ENCODE measurements at places on chromosomes 1 and 21.
A peak's percentile ranks its signal among the peaks of the same experiment; 100 is the strongest.

GRCh38 chr1:117209094-117209493 is 1.6 kb downstream of the VTCN1 start:
- DNase-seq = no peak

GRCh38 chr1:168719306-168720111 is 9.5 kb downstream of the DPT start:
- no peak for DNase-seq

- DNase-seq = no peak
These were observed 16.1 kb upstream of the RBBP5 start for GRCh38 chr1:205137901-205138300.

- no peak for DNase-seq
These were observed 9.7 kb downstream of the ZMPSTE24 start for GRCh38 chr1:40267767-40268187.

DNA sequence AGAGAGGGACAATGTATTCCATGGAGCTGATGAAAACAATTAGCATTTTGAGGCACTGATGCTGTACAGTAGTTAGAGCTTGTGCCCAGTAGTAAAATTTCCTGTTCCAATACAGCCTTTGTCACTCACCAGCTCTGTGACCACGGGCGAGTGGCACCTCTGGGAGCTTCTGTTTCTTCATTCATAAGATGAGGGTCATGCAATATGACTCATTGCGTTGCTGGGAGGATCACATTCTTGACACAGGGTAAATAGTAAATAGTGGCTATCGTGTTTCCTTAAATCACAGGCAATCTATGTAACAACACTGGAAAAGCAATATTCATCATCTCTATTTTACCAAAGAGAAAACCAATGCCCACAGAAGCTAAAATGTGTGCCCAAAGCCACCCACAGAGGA is 4.5 kb upstream of the LRRC52 start:
- DNase-seq = no peak

- DNase-seq = no peak
These were observed 118.7 kb downstream of the GLIS1 start for GRCh38 chr1:53620061-53620855.

GRCh38 chr1:30773722-30774358 is 16.3 kb upstream of the LAPTM5 start:
- DNase-seq = no peak

GRCh38 chr21:32534113-32534512 is 51.2 kb downstream of the TCP10L start:
- no peak for DNase-seq

DNA sequence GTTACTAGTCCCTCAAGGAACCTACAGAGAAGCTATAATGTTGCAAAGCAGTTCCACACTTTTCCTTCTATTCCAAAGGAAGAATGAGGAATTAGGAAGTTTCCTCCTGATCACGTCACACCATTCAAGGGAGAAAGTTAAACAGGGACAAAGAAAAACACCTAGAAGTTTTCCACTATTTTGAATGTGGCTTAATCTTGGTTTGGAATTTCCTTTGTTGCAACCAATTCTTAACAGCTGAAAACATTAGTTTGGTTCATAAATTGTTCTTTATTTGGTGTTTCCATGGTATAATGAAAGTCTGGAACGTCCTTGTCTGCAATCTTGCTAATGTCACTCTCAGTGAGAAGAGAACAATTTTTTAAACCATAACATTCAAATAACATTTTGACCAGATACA is 8.4 kb downstream of the MNDA start:
- DNase-seq = no peak

GRCh38 chr21:42061195-42061985 is 9.7 kb upstream of the UMODL1 start:
- DNase-seq = peak; percentile 43

DNA sequence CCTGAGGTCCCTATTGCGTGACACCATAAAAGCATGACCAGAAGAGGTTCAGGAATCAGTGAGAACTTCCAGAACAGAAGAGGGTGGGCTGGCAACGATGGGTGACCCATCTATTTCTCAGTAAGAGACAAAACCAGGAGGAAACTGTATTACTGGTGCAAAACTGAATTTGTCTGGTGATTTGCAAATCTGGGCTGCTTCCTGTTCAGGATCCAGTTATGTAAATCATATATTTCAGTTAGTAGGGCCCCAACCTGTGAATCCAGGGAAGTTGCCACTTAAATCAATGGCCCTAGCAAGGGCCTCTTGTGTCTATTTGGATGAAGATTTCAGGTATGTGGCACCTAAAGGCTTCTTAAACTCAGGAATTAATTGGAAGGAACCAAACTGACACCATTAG is 23.1 kb upstream of the SMAP2 start:
- no peak for DNase-seq

GRCh38 chr1:241323514-241324195 is 33.4 kb downstream of the RGS7 start:
- no peak for DNase-seq

DNA sequence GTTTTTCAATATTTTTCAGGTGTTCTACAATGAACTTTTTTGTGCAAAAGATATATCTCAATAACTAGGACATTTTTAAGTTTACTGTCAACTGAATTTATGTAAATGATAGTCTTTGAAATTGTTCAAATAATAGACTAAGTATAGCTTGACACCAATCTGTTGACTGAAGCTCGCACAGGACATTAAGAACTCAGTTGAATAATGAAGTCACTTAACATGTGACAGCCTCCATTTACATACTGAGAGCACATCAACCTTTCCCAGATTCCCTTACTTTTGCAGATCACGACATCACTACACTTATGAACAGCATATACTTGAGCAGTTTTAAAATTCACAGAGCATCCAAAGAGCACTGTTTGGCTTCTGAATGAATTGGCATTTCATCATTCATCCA is 268.2 kb downstream of the LRRC7 start:
- DNase-seq = no peak

DNA sequence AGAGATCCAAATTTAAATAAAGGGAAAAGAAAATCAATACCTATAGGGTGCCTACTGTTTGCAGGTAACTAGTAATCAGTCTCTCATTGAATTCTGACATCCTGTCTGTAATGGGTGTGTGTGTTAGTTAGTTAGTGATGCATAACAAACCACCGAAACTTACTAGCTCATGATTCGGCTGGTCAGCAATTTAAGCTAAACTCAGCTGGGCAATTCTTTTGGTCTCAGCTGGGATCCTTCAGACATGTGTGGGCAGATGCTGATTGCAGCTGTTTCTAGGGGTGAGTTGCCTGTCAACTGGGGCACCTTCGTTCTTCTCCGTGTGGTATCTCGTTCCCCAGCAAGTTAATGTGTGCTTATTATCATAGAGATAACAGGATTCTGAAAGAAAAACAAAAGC is 40.2 kb upstream of the ZNF124 start:
- DNase-seq = no peak

DNA sequence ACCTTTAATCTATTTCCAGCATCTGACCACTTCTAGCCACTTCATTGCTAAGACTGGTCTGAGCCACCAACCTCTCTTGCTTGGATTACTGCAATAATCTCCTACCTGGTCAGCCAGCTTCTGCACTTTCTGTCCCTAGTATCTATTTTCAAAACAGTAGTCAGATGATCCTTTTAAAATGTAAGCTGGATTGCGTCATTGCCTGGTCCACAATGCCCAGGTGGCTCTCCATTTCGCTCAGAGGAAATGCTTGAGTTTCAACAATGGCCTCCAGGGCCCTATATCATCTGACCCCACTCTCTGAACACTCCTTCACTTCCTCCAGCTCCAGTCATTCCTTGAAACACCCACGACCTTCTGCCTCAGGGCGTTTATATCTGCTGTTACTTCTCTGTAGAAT is 2.3 kb downstream of the FYB2 start:
- DNase-seq = no peak

DNA sequence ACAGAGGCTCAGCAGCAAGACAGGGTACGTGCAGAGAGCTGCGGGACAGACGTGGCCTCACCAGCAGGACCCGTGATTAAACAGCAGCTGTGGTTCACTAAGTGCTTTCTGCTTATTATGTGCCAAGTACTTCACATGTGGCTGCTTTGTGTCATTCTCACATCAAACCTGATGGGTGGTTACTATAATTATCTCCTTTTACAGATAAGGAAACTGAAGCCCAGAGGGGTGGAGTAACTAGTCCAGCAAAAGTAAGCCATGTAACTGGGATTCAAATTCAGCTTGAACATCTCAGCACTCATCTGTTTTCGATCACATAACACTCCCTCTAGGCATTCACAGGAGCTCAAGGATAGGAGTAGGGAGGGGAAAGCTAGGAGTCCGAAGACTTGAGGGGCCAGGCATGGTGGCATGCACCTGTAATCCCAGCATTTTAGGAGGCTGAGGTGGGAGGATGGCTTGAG is 50.8 kb upstream of the CLIC4 start:
- DNase-seq = peak; percentile 36

GRCh38 chr1:226952118-226952441 is 12.0 kb downstream of the COQ8A start:
- no peak for DNase-seq

DNA sequence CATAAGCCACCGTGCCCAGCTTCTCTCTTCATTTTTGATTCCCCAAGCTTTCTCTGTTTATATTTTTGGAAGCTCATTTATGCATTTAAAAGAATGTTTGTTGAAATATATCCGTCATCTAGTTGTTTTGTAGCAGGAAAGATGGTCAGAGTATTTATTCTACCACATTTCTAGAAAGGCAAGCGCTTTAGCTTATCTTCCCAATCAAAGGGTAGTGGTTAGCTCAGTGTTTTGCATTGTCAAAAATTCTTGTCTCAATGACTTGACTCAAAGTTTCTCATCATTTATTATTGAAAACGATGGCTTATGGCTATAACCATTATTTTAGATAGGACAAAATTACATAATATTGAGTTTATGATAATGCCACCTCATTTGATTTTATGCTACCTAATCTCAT is 116.1 kb upstream of the ZP4 start:
- no peak for DNase-seq

GRCh38 chr1:175319912-175320230 is 127.3 kb upstream of the KIAA0040 start:
- no peak for DNase-seq

DNA sequence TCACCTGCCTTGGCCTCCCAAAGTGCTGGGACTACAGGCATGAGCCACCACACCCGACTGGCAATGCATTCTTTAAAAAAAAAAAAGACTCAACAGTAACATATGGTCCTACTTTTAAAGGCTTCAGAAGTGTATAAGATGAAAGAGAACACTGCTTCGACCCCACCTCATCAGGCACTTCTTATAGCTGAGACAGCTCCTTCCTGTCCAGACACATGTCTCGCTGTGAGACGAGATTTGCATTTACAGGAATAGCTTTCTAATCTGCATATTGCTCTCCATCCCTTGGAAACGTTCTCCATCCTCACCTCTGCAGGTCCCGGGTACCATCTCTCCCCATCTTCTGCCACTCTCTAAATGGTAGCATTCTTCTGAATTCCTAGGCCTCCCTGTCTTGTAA is 6.7 kb downstream of the AZIN2 start:
- no peak for DNase-seq

- no peak for DNase-seq
These were observed 17.4 kb upstream of the PLEKHA6 start for GRCh38 chr1:204376919-204377799.

- no peak for DNase-seq
These were observed 40.8 kb downstream of the CFAP74 start for GRCh38 chr1:1962752-1963151.

DNA sequence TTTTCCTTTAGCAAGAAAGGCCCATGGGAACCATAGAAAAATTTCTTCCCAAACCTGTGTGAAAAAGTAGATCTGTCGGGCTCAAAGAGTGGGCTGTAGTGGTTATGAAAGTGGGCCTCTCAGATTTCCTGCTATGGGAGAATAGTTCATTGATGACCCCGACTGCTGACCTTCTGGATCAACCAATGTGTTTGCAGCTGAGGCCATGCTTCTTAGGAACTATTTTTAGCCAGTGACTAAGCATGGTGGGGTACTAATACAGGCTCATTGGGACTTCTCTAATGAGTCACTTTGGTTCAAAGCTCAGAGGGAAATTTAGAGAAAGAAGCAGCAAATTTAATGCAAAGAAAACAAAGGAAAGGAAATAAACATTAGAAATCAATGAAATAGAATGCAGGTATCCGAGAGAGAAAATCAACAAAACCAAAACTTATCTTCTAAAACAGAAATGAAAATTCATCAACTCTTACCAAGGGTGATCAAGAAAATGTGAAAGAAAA is 12.6 kb upstream of the PSMA5 start:
- DNase-seq = no peak

- no peak for DNase-seq
These were observed 17.9 kb downstream of the STK40 start for GRCh38 chr1:36367798-36368197.

GRCh38 chr1:190752131-190752530 is 274.5 kb upstream of the BRINP3 start:
- no peak for DNase-seq

DNA sequence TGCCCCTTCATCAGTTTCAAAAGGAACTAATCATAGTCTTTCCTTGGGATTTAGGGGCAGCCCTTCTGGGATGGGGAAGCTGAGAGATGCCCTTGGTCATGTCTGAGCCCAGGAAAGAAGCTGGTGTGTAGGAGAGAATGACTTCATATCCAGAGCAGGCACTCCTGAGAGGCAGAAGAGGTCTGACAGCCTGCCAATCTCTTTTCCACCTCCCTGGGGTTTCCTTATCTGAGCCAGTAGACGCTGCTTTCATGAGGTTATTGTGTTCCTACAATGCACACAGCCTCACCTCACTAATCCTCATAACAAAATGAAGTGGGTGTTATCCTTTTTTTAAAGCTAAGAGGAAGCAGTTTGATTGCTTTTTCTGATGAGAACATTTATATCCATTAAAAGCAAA is 14.1 kb downstream of the ROR1 start:
- DNase-seq = no peak

DNA sequence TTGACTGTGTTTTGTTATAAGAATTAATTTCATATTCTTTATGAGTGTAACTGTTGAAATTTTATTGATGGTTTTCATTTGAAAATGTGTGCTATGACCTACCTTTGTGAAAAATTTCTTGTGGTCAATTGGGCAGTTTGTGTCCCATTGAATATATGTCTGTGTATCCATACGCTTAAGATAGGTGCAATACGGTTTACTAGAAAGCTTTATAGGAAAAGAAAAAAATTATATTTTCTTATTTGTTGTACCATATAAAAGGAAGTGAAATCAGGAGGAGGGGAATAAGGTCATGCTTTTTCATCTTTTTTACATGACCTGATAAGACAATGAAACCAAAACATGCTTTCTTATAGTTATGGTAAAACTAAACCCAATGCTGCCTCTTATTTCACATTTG is 807.7 kb downstream of the USP25 start:
- no peak for DNase-seq

GRCh38 chr1:23868557-23869016 is 497 bp upstream of the FUCA1 start:
- no peak for DNase-seq

GRCh38 chr1:112720800-112721199 is 5.7 kb upstream of the PPM1J start:
- no peak for DNase-seq

GRCh38 chr1:183778045-183778444 is 26.9 kb upstream of the RGL1 start:
- DNase-seq = no peak

GRCh38 chr1:152190589-152190988 is 31.6 kb upstream of the RPTN start:
- no peak for DNase-seq
